ENCODE measurements at places on chromosomes 4 and X. TPM values are rescaled to one million over a fixed set of nuclear protein-coding genes. Genes with fewer than 3 reads are reported as not detected.

The TCEAL7 gene
- 0.20 TPM for total RNA-seq

The SH3D19 gene
- total RNA-seq = 37.5 TPM

The CXorf58 gene
- total RNA-seq = not detected

The DKC1 gene
- total RNA-seq = 123 TPM

The TGIF2LX gene
- total RNA-seq = not detected

The TIMM8A gene
- total RNA-seq = 24.9 TPM

The SPANXB1 gene
- total RNA-seq = not detected

The KCND1 gene
- total RNA-seq = 5.5 TPM

The TEX13B gene
- not detected for total RNA-seq

The ATP5ME gene
- 330 TPM for total RNA-seq

The MAGEB4 gene
- total RNA-seq = not detected

The CDKL2 gene
- total RNA-seq = 1.2 TPM

The RPS6KA6 gene
- total RNA-seq = not detected

The CT45A1 gene
- not detected for total RNA-seq

The OTC gene
- total RNA-seq = not detected

The BEND4 gene
- 0.05 TPM for total RNA-seq

The SOX3 gene
- not detected for total RNA-seq

The BTK gene
- 0.37 TPM for total RNA-seq

- no peak for DNase-seq
Observed at GRCh38 chrX:6644411-6644810, 109.5 kb upstream of the VCX3A start.

DNA sequence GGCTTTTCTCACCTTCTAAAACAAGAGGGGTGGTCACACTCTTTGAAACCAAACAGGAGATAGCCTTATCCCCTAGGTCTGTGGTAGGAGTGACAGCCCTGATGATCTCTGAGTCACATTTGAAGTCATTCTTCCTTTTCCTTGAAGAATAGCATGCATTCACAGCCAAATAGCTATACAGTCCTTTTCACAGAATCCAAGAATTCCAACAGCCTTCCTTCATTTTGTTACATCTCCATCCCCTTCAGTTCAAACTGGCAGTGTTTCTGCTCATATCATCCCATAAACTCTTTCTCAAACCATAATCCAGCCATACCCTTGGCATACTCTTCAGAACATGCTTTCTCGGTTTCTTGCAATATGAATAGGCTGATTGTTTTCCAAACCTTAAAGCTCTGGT is 33.3 kb upstream of the TMEM184C start:
- no peak for DNase-seq

DNA sequence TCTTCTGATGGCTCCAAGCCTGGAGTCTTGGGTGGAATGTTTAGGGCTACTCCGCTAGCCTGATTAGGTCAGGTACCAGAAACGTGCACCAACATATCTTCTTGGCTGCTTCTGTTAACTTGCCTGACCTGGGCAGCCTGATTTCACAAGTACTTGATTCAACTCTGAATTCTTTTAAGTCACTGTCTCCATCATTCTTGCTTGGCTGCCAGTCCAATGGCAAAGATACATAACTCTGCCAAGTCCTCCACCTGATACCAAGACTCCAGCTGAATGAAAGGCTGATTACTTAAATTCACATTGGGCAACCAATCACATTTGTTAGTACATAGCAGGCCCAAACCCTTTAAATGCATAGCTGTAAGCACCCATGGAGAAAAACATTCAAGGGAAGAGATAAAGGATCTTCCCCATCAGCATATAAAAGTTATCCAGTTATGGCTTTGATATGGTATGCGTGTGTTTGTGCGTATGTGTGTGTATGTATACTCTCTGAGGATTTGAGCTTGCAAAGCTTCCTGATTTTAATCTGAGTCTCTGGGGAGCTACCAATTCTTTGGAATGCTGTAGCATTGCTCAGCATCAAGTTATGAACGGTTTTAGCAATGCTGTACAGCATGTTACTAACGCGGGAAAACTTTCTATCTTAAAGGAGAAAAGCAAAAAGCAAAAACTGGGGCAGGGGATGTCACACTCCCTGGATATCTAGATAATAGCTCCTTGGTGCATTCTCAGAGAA is 917.2 kb downstream of the DMD start:
- DNase-seq = no peak

DNA sequence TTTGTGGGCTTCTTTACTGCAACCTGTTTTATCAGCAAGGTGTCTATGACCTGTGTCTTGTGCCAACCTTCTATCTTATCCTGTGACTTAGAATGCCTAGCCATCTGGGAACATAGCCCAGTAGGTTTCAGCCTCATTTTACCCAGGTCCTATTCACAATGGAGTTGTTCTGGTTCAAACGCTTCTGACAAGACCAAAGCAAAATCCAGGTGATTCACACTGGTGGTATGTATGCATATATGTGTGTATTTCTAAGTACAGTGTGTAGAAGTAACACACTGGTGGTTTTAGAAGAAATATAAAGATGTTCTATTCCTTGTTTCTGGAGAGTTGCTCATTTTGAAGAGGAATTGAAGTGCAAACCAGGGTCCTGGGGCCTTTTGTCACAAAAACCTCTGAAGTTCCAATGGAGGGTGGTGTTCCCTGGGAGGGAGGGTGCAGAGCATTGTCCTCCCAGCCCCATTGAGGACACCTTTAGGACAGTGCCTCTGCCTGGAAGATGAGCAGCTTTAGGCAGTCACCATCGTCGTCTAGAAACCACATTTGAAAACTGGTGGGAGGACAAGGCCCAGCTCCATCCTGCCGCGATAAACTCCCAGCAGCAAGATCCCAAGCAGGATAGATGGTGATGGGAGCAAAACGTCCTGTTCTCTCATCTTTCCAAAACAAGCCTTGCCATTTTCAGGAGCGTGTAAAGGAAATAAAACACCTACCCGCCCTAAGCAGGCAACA is 191.4 kb downstream of the TSPAN5 start:
- no peak for DNase-seq

GRCh38 chrX:40420899-40421729 is 159.7 kb upstream of the ATP6AP2 start:
- DNase-seq = no peak

- no peak for DNase-seq
Observed at GRCh38 chr4:103424853-103425252, 226.7 kb upstream of the CENPE start.

GRCh38 chr4:53522334-53522733 is 69.0 kb downstream of the LNX1 start:
- DNase-seq = no peak

DNA sequence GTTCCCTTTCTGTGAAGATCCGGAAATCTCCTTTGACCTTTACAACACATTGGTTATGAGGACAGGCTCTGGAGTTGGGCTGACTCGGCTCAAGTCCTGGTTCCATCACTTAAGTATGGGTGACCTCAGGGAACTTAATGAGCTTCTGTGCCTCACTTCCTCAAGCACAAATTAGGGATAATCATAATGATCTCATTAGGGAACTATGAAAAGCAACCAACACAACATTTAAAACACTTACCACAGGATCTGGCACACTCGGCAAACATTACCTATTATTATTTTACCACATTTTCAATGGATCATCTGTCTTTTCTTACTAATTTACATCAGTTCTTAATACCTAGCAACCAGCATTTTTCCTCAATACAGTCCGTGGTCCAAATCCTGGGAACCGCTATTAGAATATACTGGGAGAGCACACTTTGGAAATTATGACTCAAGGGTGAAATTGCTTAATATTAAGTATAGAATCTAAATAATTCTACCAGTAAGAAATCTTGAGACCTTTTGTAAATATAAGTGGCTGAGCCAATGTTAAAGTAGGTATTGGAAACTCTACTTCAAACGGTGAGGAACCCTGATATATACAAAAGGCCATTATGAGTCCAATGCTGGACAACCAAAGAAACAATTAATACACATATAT is 19.6 kb downstream of the ADGRA3 start:
- DNase-seq = no peak

DNA sequence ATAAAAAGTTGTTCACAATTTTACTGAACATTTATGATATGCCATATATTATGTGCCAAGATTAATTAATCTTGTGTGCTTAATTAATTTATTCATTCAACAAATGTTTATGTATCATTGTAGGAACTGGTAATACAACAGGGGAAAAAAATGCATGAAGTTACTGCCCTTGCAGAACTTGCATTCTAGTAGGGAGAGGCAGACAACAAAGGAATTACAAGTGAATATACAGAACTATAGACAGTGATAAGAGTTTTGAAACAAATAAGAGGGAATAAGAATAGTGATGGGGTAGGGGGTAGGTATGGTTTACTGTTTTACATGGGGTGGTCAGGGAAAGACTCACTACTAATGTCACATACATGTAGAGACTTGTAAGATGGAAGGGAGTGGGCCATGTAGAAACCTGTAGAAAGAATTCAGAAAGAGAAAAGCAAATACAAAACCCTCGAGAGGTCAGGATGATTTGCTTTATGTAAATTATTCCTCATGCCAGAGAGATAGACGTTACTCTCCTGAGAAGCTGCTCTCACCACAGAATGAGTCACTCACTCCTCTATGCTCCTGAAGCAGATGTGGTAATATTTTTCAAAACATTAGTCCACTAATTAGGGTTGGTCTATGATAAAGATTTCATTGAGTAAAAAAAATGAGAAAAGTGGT is 855.0 kb upstream of the GRID2 start:
- DNase-seq = peak; percentile 13

DNA sequence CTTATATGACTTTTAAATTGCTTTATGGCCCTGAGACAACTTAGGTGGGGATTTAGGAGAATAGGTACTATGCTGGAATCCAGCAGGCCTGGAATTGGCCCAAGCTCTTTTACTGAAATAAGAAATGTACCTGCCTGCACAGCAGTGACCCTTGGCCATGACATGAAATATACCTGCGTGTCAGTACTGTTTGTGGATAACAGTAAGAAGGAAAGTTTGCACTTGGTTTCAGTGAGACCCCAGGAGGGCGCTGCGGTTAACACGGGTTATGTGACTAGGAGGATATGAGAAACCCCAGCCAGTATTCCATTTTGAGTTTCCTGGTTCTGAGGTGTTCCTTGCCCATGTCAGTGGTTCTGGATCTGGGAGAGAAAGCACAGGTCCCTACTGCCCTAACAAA is 5.3 kb downstream of the MTM1 start:
- no peak for DNase-seq

- no peak for DNase-seq
Observed at GRCh38 chr4:105978684-105979296, 83.5 kb downstream of the NPNT start.

- no peak for DNase-seq
Observed at GRCh38 chrX:125205918-125206665, 113.6 kb upstream of the TEX13C start.

DNA sequence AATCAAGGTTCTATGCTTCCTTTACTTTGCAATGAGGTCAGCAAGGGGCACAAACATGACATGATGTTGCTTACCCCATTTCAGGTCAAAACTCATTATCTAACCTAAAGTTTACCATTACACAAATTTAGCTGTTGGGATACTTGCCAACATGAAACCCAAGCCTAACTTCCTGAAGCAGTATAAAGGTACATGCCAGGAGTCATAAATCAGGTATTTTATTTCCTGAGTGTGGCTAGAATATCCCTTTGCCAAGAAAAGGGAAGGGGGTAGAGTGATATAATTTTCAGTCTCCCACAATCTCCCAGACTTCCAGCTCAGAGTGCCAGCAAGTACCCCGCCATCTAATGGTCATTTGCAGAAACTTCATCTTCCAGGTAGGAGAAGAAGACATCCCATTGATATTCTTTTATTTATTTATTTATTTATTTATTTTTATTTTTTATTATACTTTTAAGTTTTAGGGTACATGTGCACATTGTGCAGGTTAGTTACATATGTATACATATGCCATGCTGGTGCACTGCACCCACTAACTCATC is 136.6 kb downstream of the NEXMIF start:
- DNase-seq = no peak
